CD4-positive, alpha-beta T cell (primary cell): ENCODE measurements at places on chromosomes 2 and 18. TPM values are rescaled to one million over a fixed set of nuclear protein-coding genes. Genes with fewer than 3 reads are reported as not detected.

DNA sequence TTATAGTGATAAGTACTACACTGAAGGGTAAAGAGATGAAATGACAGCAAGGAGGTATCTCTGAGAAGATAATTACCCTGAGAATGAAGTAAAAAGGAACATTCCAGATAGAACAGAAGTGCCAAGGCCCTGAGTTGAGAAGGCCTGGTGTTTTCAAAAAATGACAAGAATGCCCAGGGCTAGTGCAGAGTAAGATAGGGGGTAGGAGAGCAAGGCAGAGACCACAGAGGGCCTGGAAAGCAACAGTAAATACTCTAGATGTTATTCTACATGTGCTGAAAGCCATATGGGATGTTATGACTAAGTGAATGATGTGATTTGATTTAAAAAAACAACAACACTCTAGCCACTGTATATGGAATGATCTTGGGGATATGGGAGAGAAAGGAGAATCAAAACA is 52.3 kb downstream of the BAZ2B start:
- no peak for DNase-seq

DNA sequence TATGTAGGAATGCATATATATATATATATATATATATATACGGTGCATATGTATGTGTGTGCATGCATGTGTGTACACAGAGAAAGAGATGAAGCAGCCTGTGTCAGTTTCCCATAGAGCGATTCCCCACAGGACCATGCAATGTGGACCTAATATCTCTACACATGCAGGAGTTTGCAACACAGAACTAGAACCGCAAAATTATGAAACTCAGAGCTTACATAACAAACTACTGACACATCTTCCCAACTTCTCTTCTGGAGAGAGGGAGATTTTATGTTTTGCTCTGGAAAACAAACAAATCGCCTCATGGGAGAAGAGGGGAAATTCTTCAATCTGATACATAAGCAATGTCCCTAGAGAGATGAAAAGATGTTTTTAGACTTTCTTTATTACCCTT is 377.2 kb downstream of the LRATD1 start:
- no peak for DNase-seq

DNA sequence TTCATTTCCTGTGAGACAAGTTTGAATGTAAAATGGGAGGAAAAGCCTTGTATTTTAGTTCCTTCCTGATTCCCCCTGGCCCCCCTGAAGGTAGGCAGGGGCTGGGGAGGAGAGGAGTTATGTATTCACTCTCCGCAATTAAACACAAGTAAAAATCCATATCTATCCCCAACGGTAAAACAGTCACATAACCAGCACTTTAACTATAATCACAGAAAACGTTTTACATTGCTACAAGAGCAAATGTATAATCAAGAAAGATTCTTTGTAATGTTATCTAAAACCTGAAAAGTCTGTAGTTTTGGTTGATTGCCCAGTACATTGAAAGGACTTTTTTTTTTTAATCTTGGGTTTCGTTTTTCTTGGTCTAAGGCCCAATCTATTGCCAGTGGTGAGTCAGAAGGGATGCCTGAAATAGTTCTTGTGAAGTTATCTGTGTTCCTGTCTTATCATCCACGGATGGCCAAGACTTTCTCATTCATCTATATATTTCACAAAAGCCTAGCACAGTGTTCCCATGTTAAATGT is 34.5 kb upstream of the CCNYL1 start:
- DNase-seq: no peak

GRCh38 chr2:236402033-236402790 is 138.0 kb upstream of the ASB18 start:
- no peak for DNase-seq

Gene POTEC
- not detected for total RNA-seq

DNA sequence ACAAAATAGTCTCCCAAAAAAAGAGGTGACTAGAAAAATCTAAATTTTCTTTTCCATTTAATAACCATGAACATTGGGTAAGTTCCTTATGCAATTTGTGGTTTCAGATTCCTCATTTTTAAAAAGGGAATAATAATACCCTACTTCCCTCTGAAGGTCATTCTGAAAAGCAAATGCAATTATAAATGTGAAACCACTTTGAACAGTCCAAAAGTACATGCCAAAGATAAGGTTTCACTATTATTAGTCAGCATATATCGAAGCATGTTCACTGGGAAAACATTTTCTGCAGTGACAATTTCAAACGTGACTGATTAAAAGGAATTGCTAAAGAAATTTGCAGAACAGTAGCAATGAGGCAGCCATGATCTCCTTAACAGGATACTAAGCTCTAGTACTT is 100.1 kb upstream of the RNF152 start:
- DNase-seq: no peak

Gene LRRTM1
- not detected for total RNA-seq

DNA sequence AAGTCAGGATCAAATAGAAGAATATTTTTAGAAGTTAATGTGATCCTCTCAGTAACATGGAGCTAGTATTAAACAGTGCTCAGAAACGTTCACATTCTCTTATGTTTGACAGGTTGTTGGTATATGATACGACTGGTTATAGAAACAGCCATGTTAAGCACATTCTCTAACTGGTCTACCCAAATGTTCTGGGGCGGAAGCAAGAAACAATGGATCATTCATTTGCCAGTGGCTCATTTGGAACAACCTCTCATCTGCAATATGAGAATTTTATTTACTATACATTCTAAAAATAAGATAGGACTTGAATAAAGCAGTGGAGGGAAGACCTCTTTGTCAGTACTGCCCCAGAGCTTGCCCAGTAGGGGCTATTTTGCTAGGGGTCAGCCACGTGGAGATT is 167.1 kb upstream of the FAM98A start:
- DNase-seq: no peak

DNA sequence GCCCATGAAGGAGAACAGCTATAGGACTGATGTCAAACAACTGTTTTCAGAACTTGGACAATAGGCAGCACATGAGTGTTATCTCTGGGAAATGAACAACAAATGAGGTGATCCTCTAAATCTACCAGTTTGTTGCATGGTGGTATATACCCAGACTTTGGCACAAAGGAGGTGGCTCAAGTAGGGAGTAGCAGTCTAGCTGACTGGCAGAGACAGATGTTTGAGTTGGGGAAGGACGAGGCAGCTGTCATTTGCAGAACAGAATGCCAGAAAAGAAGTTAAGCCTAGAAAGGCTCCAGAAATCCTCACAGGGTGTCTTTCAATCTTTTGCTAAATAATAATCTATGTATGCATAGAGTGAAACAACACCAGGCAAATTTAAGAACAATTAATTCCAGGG is 47.4 kb downstream of the RPE start:
- no peak for DNase-seq

GRCh38 chr2:204898928-204899640 is 353.8 kb downstream of the PARD3B start:
- no peak for DNase-seq

Gene GCG
- total RNA-seq: not detected

DNA sequence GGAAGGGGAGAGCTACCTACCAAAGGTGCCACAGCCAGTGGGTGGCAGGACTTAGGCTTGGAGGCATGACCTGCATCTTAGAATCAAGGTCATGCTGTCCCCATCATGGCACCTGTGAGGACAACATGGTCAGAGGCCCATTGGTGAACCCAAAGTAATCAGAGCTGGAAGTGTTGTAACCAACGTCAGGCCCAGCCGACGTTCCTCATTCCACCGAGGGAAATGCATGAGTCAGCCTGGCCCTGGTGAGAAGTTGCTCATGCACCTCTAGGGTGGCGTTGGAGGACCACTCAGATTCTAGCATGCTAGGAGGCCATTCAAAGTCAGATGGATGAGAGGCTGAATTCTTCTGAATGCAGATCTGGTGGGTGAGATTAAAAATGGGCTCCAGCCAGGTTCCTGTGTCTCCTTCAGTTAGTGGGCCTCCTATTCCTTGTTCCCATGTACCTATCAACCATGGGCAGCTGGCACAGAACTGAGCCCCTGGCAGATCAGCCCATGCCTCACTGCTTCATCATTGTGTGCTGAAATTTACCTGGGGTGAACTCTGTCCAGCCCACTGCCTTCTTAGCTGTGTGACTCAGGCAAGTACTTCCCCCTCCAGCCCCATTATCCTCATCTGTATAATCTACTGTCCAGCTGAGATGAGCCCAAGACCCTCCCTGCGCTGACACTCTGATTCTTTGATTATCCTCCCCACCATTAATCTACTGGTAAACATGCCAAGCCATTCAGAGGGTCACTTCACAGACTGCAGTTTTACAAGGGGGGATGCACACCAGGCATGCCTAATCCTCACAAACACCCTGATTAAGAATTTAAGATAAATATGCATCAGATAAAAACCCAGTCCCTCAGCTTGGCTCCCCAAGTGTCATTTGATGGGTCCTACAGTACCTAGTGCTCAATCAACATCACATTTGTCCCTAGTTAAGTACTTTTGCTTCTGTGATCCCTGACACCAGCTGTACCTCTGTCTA is 14.0 kb downstream of the SLC14A2 start:
- no peak for DNase-seq

Gene RND3
- not detected for total RNA-seq

DNA sequence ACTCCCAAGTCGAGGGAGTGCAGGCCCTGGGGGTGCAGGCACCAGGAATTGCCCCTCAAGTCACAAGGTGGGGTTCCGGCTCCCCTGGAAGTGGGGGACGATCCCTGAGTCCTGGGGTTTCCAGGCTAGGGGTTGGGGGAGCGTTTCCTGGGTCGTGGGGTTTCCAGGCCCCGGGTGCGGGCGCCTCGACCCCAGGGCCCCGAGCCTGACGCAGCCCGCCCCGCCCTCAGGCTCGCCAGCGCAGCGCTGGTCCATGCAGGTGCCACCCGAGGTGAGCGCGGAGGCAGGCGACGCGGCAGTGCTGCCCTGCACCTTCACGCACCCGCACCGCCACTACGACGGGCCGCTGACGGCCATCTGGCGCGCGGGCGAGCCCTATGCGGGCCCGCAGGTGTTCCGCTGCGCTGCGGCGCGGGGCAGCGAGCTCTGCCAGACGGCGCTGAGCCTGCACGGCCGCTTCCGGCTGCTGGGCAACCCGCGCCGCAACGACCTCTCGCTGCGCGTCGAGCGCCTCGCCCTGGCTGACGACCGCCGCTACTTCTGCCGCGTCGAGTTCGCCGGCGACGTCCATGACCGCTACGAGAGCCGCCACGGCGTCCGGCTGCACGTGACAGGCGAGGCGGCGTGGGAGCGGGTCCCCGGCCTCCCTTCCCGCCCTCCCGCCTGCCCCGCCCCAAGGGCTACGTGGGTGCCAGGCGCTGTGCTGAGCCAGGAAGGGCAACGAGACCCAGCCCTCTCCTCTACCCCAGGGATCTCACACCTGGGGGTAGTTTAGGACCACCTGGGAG is 12.0 kb downstream of the SIGLEC15 start:
- peak; percentile 30 for DNase-seq

Gene TEX44
- not detected for total RNA-seq

DNA sequence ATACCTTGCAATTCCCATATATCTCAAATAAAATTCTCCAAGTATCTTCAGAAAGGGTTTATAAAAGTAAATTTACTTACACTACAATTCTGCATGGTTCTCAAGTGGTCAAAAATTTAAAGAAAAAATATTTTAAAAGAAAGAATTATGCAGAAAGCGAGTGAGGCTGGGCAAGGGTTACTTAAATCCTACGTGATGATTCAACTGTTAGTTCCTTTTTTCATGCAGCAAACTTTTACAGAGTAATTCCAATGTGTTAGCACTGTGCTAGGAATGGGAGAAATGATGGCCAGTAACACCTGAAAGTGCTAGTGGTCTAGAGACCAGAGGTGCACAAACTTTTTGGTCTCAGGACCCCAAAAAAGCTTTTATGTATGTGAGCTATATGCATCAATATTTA is 133.4 kb downstream of the ATAD2B start:
- no peak for DNase-seq

Gene ELMOD3
- 15.3 TPM for total RNA-seq

Gene SAG
- total RNA-seq: 0.03 TPM

- DNase-seq: no peak
Observed at GRCh38 chr18:10590412-10590811, 64.6 kb downstream of the NAPG start.

GRCh38 chr18:37577051-37577611 is 11.5 kb upstream of the CELF4 start:
- DNase-seq: no peak

- peak; percentile 83 for DNase-seq
Observed at GRCh38 chr2:85420536-85421259, 2.2 kb downstream of the SH2D6 start.

GRCh38 chr18:6950641-6951040 is 167.0 kb downstream of the LAMA1 start:
- no peak for DNase-seq

Gene RTP5
- 0.30 TPM for total RNA-seq

DNA sequence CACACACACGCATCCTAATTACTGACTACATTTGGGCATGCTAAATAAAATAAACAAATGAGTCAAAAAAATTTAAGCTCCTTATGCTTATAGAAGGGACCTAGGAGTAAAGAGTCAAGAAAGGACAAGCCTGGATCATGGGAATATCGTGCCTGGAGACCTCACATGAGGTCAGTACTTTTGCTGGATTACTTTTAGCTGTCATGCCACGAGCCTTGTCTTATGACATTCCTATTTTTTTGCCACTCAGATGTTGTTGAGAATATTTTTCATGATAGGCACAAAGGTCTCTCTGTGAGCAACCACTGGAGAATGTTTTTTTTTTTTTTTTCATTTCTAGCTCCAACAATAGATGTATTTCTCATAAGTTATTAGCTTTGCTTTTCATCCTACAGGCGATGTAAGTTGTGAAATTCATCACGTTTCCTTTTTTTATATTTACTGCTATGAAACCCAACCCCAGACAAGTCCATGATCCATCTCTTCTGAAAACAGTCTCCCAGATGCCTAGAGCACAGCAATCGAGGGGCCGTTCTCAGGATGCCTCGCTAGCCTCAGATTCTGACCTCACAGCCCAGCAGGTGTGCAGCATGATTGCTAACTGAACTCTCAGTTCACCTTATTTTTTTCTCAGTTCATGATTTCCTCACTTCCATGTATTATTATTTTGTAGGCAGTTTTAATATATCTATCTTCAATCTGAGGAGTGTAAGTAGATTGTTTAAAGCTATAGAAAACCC is 464.5 kb downstream of the IRS1 start:
- DNase-seq: no peak

Gene CAPN14
- 0.30 TPM for total RNA-seq

DNA sequence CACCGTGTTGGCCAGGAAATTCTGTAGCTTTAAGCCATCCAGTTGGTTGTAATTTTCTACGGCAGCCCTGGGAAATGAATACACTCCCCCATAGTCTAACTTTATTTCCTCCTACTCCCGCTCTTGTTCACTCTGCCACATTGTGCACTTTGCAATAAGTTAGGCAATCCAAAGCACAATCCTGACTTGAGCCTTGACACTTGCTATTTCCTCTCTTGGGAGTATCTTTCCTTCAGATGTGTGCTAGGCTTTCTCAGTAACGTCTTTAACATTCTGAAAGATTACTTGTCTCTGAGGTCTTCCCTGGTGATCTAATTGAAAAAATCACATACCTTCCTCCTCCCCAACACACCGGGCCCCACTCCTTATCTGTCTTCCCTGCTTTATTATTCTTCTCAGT is 65.9 kb upstream of the RAB27B start:
- no peak for DNase-seq

Gene SCYGR4
- total RNA-seq: not detected

GRCh38 chr2:72026819-72027425 is 120.7 kb downstream of the CYP26B1 start:
- DNase-seq: no peak
